OCI-M1 (cell line): ENCODE measurements at places on chromosomes 2 and 18.
A peak's percentile ranks its signal among the peaks of the same experiment; 100 is the strongest.

GRCh38 chr2:184598316-184599053 is at the start of gene ZNF804A:
Gene ZNF804A (plus strand): TSS chr2:184598529. CDS start chr2:184598960, 431 bp downstream.
- DNase-seq: peak; percentile 84

DNA sequence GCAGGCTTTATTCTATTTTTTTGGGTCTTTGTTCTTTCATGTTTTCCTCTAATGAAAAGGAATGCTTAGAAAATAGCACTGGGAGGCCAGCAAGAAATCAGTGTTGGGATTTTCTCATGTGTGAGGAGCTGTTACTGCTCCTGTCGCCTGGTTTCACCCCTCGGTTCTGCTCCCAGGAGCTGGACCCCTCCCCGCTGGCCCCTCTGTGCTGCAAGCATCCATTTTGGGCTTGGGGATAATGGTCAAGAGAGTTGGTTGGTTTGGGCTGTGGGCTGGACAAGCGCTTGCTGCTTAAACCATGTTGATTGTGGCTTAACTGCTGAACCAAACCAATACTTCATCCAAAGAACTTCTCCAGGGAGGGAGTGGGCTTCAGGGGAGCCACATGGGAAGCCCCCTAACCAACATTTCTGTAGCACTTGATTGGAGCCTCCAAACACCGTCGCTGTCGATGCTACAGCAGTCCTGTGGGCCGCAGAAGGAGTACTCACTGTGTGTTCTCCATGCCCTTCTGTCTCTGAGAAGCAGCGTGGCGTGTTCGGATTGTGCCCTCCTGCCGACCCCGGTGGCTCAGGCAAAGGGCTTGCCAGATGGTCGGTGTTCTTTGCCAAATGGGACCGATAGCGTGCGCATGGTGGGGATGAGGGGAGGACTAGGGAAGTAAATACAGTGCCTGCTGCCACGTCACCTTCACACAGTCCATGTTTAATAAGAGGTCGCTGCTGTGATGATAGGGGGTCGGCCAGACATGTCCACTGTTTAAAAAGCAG is 40.0 kb downstream of the AGAP1 start:
- DNase-seq: no peak

DNA sequence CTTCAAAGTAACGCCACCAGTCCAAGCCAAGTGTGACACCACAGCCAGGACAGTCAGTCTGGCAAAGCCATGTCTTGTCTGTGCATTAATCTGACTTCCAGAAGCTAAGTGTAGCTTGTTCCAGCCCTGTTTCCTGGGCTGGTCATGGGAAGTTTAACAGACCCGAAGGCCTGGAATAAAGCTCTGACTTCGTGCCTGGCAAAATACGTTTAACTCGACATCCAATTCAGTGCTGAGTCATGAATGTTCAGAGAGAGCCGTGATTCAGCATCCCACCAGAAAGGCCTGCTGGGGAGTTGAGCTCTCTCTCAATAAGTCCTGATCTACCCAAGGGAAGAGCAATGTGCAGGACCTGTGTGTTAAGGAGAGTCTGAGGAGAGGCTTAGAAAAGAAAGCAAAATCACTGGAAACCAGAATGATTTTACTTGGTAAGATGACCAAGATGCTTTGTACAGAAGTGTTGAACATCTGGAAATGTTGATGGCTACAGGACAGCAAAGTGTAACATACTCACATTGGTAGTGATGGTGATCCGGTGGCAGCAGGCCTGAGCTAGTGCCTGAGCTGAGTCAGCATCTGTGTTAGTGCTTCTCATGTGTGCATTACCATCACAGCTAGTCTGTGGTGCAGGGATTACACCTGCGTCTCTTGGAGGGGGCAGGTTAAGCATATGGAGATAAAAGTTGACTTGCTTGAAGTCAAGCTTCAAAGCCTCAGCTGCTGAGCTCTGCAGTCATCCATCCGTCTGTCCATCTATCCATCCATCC is 743.7 kb upstream of the HS6ST1 start:
- no peak for DNase-seq

DNA sequence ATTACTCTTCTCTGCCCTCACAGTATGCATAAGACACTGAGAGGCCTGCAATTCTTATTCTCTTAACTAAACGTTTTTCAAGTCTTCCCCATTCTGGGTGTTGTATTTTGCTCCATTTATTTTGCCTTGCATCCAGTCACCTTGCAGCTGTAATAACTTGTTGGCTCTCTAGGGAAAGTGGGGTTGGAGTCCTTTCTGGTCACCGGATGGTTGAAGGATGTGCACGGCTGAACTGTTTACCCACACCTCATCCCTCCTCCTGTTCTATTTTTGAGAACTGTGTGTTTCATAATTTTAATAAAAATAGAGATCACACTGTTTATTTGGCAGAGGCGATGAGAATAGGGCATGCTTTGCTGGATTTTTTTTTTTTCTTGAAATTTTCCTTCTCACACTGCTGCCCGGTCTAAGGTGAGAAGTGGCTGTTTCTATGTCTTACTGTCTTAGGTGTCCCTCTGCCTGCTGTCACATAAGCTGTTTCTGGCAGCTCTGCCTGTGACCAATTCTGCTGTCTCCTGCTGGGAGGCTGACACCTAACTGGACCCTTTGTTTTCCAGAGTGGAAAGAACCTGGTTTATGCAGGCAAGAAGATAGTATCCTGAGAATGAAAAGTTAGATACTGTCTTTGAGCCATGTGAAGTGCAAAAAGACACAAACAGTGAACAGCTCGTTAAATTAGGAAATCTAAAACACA is 342.6 kb downstream of the DPP10 start:
- no peak for DNase-seq
